ENCODE measurements at places on chromosomes 3 and 15.

DNA sequence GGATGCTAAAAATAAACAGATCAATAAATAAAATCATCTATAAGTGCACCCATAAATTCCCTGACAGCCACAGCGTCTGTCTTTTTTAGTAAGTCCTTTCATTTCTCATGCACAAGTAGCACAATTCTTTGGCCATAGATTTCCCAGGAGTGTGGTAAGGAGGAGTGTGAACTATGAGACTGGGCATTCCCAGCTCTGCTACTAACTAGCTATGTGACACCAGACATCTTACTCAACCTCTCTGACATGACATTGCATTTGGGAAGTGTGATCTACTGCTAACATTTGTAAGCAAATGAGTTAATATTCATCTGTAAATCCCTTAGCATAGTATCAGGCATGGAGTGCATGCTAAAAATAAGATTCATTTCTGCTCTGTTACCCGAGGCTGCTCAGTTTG is 301.7 kb downstream of the NTRK3 start:
- DNase-seq, result no peak

DNA sequence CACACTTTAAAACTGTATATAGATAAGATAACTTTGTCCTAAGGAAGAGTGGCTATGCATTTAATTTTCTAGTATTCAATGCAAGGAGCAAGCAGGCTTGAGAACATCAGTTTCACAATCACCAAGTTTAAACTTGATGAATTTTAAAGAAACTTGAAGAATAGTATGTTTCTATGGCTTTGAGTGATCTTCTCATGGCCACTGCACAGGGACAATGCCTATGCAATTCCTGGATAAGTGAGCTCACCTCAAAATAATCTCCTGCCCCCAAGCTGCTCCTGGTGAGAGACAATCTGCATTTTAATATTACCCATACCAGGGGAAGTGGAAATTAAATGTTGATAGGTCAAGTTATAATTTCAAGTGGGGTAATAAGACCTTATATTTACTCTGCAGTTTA is 376.6 kb upstream of the CBLB start:
- DNase-seq, result no peak

DNA sequence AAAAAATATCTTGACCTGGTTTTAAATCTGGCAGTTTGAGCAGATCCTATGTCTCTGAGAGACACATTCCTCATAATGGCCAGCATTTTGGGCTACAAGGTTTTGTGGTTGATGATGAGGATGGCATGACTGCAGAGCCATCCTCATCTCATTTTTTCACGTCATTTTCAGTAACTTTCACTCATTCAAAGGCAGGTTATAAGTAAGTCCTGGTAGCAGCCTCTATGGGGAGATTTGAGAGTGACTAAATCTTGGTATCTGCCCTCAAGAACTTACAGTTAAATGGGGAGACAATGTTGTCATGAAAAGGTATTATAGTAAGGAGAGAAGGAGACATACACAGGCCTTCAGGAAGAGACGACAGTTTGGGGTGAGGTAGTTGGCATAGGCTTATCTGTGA is 14.5 kb downstream of the TIGIT start:
- no peak for DNase-seq

GRCh38 chr3:146884296-146884695 is 279.1 kb upstream of the PLSCR5 start:
- DNase-seq, result no peak

- DNase-seq, result no peak
These were observed 909.2 kb downstream of the NSUN3 start for GRCh38 chr3:94972066-94972465.

- no peak for DNase-seq
These were observed 20.9 kb downstream of the OCA2 start for GRCh38 chr15:28078191-28078719.

DNA sequence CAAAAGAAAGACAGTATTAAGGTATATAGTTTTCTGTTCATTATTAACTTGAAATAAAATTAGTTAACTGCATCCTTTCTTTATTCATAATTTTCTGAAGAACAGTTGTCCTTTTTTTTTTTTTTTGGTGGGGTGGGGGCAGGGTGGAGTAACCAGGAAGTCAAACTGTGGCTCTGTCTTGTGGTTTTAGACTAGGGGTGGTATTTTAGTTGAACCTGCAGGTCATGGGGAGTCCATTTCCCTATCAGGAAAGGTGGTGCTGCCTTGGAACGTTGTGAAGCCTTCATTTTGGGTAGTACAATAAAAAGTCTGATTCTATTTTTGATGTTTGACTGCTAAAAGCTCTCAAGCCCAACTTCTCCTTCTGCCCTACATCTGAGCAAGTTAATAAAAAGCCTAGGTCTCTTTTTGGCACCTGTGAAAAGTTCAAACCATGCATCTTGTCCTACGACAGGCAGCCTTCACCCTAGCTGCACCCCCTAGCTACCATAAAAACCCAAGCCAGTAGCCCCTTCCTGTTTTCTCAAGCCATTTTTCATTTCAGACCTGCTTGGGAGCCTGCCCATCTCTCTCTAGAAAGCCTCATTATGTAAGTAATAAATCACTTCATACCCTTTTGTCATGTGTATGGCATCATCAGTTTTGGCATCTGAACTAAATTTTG is 31.2 kb upstream of the RIOX2 start:
- DNase-seq, result no peak

- no peak for DNase-seq
These were observed 1.3 kb downstream of the SCAANT1 start for GRCh38 chr3:63910891-63911290.

DNA sequence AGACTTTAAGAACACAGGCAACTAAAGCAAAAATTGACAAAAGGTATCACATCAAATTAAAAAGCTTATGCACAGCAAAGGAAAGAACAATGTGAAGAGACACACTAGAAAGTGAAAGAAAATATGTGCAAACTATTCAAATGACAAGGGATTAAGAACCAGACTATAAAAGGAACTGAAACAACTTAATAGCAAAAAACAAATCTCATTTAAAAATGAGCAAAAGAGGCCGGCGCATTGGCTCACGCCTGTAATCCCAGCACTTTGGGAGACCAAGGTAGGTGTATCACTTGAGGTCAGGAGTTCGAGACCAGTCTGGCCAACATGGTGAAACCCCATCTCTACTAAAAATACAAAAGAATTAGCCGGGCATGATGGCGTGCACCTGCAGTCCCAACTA is 14.4 kb downstream of the NGLY1 start:
- DNase-seq, result no peak

GRCh38 chr3:64414043-64414442 is 188.8 kb upstream of the PRICKLE2 start:
- no peak for DNase-seq

DNA sequence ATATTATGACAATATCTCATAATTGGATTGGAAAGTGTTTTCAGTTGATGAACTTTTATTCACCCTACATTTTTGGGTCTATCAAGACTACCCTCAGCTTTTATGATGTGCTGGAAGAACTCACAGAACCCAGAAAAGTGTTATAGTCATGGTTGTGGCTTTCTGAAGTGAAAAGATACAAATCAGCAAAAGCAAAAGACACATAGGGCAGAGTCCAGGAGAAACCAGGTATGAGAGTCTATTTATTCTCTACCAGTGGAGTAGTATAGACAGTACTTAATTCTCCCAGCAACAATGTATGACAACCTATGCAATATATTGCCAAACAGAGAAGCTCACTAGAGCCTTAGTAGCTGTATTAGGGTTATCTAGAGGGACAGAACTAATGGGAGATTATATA is 280.4 kb upstream of the TTC14 start:
- DNase-seq, result no peak

DNA sequence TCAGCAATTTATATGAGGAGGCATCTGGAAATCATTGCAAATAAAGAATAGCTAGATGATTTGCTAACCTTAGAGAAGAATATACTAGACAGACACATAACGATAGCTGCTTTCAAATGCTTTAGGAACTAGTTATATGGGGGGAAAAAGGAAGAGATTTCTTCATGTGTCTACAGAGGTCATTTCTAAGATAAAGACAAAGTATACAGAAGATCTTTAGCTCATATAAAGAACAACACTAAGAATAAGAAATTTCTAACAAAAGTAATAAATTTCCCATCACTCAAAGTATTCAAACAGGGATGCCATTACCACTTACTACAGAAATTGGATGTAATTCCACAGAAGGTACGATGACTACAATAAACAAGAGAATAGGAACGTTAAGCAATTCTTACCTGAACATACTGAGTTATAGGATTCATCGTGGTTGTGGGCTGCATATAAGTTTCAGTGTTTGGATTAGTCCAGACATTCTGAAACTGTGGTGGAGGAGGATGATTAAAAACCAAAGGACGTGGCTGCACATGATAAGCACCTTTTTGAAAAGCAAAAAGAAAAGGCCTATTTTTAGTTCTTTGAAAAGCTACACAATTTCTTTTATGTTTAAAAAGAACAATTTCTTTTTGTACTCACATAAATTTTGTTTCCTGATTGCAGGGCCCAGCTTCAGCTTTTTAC is 8.7 kb downstream of the DAZL start:
- no peak for DNase-seq

GRCh38 chr3:191889756-191890155 is 428.8 kb downstream of the PYDC2 start:
- DNase-seq, result no peak

DNA sequence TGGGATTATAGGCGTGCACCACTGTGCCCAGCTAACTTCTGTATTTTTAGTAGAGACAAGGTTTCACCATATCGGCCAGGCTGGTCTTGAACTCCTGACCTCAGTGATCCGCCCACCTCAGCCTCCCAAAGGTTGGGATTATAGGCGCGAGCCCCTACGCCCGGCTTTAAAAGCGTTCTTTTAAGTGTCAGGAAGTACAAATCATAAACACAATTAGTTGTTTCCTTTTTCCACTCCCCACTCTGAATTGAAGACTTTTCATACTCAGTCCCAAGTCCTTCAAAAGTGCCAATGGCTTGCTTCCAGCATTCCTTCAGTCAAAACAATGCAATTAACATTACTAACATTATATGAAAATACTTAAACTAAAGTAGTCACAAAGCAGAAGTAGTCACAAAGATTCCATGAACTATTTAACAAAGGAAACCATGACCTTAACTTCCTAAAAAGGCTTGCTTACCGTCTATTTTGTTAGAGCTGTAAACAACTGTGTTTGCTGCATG is 8.1 kb downstream of the WDR82 start:
- DNase-seq, result no peak

DNA sequence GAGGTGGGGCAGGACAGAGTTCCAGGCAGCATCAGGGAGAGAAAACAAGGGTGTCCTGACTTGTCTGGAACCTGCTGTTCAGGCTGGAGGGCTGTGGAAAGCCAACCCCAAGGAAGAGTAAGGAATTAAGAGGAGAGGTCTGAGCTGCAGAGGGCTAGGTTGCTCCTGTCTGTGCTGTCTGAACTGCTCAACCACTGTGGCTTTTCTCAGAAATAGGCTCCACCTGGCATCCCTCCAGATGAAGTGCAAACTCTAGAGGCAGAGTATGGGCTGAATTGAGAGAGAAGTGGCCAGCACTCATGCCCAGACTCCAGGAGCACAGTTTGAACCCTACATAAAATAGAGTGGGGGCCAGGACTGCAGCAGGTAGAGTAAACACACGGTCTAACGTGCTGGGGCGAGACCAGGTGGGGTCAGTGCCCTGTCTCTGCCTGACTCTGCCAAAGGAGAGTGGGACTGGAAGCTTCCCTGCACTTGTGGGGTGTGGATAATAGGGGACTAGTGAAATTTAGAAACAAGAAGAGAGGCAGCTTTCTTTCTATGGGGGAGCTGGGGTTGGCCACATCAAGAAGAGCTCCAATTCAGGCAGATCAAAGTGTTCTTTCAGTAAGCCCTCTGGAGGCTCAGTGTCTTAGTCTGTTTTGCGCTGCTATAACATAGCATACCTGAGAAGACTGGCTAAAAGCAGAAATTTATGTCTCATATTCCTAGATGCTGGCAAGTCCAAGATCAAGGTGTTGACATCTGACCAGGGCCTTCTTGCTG is 28.0 kb upstream of the MNS1 start:
- DNase-seq, result no peak

GRCh38 chr3:138809500-138810256 is 25.1 kb downstream of the PIK3CB start:
- no peak for DNase-seq

- DNase-seq, result no peak
These were observed 115.9 kb upstream of the LPP start for GRCh38 chr3:188037965-188038581.

DNA sequence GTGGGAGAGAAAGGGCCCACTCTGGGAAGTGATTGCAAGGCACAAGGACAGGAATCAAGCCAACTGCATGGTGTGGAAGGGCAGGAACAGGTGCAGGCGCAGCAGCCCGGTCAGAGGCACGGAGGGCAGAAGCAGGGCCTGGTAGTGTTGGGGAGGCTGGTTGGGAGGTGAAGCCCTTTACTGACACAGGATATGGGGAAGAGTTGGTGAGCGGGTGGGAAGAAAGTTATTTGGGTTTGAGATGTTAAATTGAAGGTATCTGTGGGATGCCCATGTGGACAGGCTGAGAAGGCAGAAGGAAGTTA is 83.6 kb upstream of the ABHD2 start:
- DNase-seq, result no peak

- DNase-seq, result no peak
These were observed 31.8 kb downstream of the MITF start for GRCh38 chr3:69770976-69771634.

DNA sequence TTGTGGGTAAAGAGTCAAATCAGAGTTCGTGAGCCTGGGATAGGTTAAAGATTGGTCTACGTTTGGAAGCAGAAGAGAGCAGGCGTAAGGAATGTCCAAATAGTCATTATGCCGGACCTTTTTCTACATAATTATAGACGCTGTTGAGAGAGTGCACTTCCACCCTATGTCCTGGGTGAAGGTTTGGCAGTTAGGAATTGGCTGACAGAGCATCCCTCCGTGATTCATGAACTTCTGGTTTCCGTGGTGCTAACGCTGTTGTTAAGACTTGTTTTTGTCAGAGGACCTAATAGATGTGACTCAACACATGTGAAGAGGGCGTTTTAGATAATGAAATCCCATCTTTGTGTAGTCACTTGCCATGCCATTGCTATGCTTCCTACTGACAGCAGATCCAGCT is 1.1 kb downstream of the EAF1 start:
- no peak for DNase-seq

- no peak for DNase-seq
These were observed 630 bp downstream of the ATP6V1A start for GRCh38 chr3:113747283-113748046.

DNA sequence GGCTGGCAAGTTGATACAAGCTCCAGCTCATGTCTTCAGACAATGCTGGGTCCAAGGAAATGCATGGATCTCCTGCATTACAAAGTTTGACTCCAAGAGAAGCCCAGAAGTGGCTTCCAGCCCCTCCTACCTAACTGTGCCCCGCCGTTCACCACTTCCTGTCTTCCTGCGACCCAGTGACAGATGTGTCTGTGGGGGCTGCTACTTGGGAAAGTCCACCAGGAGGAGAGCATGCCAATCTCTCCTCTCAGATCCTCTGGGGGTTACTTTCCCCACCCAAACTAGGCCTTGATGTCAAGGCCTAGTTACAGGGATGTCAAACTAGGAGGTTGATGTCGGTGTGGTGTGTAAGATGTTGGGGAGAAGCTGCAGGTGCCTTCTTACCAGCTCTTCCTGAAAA is 133.6 kb upstream of the RASGRP1 start:
- DNase-seq, result no peak

DNA sequence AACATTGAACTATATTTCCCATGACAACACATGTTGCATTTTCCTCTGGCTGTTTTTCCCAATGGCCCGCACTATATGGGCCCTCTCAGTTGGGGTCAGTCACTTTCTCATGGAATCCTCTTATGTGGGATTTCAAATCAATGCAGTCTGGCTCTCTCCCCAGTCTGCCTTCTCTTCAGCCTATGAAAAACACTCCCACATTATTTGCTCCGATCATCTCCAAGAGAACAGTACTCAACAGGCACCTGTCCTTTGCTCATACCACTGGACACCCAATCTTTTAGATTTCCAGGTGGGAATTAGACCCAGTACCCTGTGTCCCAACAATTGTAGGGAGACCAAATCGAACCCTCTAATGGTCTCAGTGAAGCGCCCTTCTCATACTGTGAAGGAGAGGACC is 251.3 kb downstream of the THSD4 start:
- DNase-seq, result no peak

Data from AG09319 (cell line).